ENCODE measurements at places on chromosomes 13 and 19.

DNA sequence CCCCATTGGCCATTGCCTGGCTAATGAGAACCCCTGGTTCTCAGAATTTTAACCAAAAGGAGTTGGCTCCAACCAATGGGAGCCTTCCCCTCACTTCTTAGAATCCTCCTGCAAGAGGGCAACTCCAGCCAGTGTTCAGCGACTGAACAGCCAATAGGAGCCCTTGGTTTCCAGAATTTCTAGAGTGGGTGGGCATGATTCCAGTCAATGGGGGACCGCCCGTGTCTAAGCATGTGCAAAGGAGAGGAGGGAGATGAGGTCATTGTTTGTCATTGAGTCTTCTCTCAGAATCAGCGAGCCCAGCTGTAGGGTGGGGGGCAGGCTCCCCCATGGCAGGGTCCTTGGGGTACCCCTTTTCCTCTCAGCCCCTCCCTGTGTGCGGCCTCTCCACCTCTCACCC lies 9.5 kb upstream of the SWSAP1 start:
- DNase-seq: no peak

- DNase-seq: no peak
Observed at GRCh38 chr19:14056741-14057356, 5.0 kb downstream of the PALM3 start.

DNA sequence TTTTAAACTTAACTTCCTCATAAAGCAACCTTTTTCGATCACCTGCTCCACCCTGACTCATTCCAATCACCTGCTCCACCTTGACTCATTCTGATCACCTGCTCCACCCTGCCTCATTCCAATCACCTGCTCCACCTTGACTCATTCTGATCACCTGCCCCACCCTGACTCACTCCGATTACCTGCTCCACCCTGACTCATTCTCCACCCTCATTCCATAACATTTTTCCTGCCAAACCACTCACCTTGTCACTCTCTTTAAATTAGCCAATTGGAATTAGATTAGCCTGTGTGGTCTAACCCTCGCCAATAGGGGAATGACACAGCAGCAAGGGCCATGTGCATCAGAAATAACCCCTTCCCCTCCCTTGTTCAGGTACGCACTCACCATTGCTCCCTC lies 31.9 kb upstream of the ZNF83 start:
- DNase-seq: no peak

DNA sequence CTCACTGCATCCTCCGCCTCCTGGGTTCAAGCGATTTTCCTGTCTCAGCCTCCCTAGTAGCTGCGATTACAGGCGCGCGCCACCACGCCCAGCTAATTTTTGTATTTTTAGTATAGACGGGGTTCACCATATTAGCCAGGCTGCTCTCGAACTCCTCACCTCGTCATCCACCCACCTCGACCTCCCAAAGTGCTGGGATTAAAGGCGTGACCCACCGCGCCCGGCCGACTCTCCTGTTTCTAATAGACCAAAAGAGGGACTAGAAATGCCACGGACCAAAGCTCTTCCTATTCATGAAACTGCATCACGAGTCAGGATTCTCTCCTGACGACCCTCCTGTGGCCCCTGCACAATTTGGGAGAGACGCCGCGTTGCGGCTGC lies 563 bp downstream of the ZNF43 start:
- DNase-seq: no peak

GRCh38 chr13:109785141-109785891 lies 1.1 kb downstream of the IRS2 start:
- DNase-seq: peak; percentile 44

GRCh38 chr13:27329210-27329609 lies 58.6 kb downstream of the RASL11A start:
- no peak for DNase-seq

GRCh38 chr13:97640268-97640667 lies 206.3 kb downstream of the RAP2A start:
- no peak for DNase-seq

DNA sequence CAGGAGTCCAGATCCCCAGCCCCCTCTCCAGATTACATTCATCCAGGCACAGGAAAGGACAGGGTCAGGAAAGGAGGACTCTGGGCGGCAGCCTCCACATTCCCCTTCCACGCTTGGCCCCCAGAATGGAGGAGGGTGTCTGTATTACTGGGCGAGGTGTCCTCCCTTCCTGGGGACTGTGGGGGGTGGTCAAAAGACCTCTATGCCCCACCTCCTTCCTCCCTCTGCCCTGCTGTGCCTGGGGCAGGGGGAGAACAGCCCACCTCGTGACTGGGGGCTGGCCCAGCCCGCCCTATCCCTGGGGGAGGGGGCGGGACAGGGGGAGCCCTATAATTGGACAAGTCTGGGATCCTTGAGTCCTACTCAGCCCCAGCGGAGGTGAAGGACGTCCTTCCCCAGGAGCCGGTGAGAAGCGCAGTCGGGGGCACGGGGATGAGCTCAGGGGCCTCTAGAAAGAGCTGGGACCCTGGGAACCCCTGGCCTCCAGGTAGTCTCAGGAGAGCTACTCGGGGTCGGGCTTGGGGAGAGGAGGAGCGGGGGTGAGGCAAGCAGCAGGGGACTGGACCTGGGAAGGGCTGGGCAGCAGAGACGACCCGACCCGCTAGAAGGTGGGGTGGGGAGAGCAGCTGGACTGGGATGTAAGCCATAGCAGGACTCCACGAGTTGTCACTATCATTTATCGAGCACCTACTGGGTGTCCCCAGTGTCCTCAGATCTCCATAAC lies at the start of gene APOE:
Gene APOE, plus strand, starts transcription at position 360 of the 724 bp plus-strand sequence. CDS start 829 bp downstream, outside the sequence.
- DNase-seq: no peak

- no peak for DNase-seq
Observed at GRCh38 chr13:24301434-24301833, 7.9 kb upstream of the C1QTNF9 start.

DNA sequence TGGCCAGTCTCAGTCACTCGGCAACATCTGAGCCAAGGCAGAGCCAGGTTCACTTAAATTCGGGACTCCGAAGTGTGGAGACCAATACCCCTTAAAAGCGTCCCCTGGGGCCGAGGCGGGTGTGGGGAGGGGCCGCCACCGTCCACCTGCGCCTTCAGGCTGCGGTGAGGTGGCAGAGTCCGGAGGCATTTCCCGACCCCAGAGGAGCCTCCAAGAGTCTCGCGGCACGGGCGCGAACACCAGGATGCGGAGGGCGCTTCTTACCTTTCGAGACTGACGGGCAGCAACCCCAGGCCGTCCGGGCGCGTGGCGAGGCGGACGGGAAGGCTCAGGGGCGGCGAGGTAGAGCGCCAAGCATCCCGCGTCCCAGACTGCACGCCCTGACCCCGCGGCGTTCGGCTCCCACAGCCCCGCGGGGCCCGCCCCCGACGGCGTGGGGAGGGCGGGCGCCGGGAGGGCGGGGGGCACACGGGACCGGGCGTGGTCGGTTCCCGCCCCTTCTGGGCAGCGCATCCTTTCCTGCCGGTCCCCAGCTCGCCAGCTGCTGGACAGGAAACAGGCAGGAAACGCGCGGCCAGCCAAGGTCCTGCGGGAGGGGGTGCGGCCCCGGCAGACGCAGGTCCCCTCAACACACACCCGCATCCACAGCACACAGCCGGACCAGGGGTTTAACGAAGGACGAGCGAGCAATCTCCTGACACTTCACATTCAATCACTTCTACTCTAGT lies at the start of gene THSD1:
Gene THSD1, minus strand, starts transcription at position 406 of the 728 bp plus-strand sequence. CDS start 3,572 bp downstream, outside the sequence.
- peak; percentile 84 for DNase-seq

DNA sequence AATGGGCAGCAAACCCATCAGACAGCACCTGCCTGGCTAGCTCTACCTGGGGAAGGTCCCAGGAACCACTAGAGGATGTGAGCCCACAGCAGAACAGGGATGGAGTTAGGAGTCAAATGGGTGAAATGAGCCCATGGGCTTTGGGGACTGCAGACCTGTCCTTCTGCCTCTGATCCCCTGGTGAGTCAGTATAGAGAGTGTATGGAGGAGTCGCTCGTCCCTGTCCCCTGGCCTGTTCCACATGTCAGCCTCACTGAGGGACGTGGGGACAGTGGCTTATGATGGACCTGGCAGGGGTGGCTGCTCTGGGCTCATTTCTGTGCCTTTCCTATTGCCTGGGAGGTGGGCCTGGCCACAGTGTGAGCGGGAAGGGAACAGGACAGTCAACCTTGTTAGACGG lies 4.0 kb downstream of the CEACAM1 start:
- DNase-seq: no peak

GRCh38 chr13:107824635-107825034 lies 390.7 kb downstream of the LIG4 start:
- no peak for DNase-seq

DNA sequence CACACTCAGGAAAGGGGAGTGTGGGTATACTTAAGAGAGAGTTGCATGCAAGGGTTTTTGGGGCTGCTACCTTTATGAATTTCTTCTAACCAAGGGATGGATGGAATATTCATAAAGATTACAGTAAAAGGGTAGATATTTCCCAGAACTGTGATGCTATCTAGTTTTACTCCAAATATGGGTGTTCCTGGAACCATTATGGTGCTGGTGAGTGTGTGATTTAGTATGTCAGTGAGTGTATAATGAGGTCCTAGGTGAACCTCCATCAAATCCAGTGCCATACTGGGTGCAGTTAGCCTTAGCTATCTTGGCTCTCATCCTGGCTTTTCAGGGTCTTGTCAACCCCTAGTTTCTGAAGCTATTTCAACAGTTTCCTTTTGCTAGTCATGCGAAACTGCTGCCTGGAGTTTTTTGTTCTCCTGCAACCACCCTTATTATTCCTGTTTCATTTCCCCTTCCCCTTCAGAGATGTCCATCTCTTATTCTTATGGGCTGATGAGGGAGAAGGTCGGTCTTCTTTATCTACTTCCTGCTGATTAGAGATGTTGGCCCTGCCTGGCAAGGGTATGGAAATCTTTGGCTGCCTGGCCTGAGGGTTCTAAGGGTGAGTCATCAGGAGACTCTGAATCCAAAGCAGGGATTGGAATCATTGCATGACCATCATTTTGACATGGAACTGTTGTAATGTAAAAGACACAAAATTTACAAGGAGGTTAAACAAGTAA lies 202.3 kb downstream of the NBEA start:
- DNase-seq: no peak

DNA sequence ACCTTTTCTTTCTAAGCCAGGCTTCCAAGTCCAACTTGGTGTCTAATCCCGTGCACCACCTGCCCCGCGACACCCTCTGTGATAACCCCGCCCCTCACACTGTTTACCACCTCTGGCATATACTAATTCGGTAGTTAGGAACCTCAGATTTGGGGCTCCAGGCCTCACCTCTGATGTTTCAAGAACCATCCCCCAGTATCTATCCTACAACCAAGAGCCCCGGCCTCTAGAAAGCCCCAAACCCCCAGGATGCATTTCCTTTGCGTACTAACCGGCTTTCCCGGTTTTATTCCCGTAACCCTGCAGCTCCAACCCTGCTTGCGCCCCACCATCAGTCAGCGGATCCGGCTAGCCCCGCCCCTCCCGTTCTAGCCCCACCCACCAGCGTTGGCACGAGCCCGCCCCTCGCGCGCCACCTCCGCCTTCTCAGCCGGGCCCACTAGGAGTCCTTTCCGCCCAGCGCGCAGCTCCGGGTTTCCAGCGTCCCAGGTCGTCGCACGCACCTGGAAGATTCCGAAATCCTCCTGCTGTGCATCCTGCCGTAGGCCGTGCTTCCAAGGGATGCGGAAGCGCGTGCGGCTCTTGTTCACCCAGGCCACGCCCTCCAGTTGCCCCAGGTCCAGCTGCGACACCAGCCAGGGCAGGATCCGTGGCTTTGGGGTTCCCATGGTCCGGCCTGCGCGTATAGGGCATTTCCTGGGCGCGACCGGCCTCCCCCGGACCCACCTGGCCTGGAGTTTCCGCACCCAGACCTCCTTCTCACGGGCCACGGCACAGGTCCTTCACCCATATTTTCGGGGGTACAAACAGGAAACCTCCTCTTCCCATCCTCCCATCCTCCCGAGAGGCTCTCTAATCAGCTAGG lies 1.3 kb downstream of the IRF3 start:
- peak; percentile 91 for DNase-seq

DNA sequence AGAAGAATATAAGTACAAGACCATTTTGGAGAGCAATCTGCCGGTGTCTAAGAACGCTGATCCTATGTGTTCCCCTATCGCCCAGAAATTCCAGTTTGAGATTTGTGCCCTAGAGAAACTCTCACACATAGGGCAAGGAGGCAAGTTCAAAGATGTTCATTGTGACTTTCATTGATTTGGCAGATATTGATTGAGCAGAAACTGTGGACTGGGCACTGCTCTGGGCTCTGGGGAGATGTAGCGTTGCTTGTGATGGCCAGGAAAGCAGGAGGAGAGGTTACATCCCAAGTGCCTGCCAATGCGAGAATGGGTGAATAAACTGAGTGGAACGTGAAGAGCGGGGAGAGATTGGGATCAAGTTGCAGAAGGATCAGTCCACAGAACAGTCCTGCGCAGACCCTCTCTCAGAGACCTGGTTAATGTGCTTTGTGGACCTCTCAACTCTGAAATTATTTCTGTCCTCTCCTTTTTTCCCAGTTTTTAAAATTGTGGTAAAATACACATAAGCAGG lies 123.9 kb upstream of the PEG3 start:
- DNase-seq: no peak

GRCh38 chr19:3210347-3211017 lies 14.0 kb upstream of the CELF5 start:
- no peak for DNase-seq

- DNase-seq: no peak
Observed at GRCh38 chr13:47846886-47847285, 154.2 kb downstream of the SUCLA2 start.

- no peak for DNase-seq
Observed at GRCh38 chr13:94157705-94158218, 321.7 kb downstream of the DCT start.

- DNase-seq: no peak
Observed at GRCh38 chr19:3983936-3984583, 1.2 kb downstream of the EEF2 start.

DNA sequence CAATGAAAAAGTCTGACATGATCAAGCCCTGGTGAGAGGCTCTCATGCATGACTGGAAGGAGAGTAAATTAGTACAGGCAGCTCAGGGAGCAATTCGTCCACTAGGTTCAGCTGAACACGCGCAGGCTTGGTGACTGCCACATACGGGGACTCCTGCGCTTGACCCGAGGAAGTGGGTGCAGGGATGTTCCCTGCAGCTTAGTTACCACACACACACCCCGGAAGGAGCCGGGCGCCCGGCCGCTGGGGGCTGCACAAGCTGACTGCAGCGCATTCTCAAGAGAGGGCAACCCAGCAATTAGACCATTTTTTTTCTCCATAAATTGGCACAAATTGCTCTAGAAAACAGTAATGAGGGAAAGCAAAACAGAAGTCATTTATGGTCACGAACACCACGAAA lies 23.0 kb upstream of the MIER2 start:
- no peak for DNase-seq

DNA sequence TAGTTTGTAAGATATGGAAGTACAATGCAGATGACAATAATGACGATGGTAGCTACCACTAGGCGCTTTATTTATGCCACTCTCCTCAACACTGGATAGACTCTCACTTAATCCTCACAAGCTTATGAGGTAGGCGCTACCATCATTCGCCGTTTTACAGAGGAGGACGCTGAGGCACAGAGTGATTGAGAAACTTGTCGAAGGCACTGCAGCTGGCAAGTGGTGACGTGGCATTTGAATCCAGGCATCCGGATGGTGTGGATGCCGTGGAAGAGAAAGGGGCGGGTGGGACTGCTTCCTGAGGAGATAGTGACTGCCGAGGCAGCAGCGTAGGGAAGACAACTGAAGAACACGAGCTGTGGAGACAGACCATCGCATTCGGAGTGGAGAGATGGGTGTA lies 1.3 kb upstream of the RPS9 start:
- no peak for DNase-seq

GRCh38 chr13:49586717-49587116 lies 1.4 kb upstream of the RCBTB1 start:
- DNase-seq: no peak

Data from femur (tissue), 1 donor.